Endodermal cell (in vitro differentiated cells): ENCODE measurements at places on chromosomes 7 and 10.
A peak's percentile ranks its signal among the peaks of the same experiment; 100 is the strongest.

DNA sequence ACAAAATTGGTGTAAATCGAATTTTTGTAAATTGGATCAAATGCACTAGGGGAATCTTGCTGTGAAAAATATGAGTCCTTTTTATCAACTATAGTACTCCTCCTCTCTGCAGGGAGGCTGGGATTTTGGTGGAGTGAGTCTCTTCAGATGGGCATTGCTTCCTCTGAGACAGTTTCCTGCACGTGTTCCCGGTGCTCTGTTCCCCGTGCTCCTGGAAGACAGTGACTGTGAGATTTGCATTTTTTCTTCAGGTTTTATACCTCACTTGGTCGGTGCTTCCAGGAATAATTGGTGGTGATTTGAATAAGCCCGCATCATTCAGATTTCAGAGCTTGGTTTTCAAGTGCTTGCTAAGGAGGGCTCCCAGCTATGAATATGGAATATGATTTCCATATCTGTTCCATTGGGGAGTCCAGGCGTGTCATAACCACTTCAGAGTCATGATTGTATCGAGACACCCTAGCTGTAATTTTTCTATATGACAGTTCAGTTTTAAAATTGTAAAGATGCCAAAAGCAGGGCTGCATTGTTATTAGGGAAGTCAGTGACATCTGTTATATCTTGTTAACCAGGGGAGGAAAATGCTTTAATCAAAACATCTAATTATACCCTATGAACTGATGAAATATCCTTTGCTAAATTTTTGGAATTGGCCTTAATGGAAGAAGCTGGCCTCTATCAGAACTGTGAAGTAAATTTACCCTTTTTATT lies 12.3 kb downstream of the AUTS2 start:
- DNase-seq: no peak

- DNase-seq: no peak
Measured at GRCh38 chr10:24115403-24115802, 93.5 kb upstream of the KIAA1217 start.

- no peak for DNase-seq
Measured at GRCh38 chr10:131960631-131961046, 21.1 kb downstream of the BNIP3 start.

- DNase-seq: no peak
Measured at GRCh38 chr7:1644341-1645070, 25.6 kb upstream of the ELFN1 start.

GRCh38 chr10:107230887-107231286 lies 66.4 kb upstream of the SORCS1 start:
- no peak for DNase-seq

GRCh38 chr10:87684001-87684638 lies 24.4 kb downstream of the PAPSS2 start:
- no peak for DNase-seq

DNA sequence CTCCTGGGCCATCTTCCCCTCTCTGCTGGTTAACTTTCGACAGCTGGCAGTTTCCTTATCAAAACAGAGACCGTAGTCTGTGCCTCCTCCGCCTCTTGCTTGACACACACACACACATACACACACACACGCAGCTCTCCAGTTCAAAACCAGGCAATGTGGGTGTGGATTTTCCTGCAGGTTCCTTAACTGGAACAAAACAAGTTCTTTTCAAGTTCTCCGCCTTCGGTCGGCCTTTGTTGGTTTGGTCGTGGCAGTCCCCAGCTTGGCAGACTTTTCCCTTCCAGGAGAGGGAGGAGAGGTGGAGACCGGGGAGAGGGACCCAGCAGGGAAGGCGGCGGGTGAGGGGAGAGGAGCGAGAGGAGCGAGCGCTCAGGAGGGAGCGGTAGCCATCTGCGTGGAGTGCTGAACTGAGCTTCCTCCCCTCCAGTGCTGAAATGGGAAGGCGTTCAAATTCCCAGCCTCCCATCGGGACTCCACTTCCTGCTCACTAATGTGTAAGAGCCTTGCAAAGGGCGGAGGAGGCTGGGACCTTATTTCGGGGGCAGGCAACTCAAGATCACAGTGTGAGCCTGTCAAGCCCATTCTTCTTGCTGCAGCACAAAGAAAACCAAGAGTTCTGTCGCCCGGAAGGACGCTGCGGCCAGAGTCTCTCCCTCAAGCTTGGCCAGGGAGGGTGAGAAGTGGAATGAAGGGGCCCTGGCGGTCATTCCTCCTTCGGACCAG lies 120.6 kb downstream of the PRPF18 start:
- DNase-seq: peak; percentile 90

GRCh38 chr7:159093351-159093971 lies 51.2 kb downstream of the VIPR2 start:
- peak; percentile 35 for DNase-seq
